ENCODE measurements at places on chromosomes 6 and 20.

GRCh38 chr20:47141941-47142773 is 214.3 kb downstream of the ZMYND8 start:
- no peak for DNase-seq

- DNase-seq = no peak
Measured at GRCh38 chr20:50721881-50722281, 9.5 kb upstream of the PARD6B start.

DNA sequence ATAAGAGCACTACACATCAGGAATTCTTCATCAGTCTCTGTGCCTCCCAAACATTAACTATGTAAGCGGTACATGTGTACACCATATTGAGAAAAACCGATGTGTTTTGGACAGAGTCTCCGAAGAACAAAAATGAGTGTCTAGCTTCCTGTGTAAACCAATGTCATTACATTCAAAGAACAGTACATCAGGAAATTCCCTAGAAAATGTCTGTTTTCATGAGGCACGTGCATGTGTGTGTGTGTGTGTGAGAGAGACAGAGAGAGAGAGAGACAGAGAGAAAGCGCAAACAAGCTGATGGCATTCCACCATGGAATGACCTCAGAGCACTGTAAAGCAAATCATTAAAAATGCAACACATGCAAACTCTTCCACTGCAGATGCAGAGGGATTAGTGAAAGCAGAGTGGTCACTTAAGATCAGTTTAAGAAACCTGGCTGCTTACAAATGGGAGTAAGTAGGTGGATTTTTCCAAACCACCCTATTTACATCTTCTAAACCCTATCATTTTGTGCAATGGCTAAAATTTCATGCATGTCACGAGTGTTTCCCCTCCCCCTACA is 133.9 kb downstream of the HIVEP2 start:
- DNase-seq = no peak

DNA sequence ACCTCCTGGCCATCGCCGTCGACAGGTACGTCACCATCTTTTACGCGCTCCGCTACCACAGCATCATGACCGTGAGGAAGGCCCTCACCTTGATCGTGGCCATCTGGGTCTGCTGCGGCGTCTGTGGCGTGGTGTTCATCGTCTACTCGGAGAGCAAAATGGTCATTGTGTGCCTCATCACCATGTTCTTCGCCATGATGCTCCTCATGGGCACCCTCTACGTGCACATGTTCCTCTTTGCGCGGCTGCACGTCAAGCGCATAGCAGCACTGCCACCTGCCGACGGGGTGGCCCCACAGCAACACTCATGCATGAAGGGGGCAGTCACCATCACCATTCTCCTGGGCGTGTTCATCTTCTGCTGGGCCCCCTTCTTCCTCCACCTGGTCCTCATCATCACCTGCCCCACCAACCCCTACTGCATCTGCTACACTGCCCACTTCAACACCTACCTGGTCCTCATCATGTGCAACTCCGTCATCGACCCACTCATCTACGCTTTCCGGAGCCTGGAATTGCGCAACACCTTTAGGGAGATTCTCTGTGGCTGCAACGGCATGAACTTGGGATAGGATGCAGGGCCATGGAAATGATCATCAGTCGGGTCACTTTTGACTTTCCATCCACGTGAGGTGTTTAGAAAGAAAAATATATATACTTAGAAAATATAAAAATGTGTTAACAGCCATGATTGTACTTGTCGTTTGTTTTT is 868 bp downstream of the MC3R start:
- DNase-seq = no peak

DNA sequence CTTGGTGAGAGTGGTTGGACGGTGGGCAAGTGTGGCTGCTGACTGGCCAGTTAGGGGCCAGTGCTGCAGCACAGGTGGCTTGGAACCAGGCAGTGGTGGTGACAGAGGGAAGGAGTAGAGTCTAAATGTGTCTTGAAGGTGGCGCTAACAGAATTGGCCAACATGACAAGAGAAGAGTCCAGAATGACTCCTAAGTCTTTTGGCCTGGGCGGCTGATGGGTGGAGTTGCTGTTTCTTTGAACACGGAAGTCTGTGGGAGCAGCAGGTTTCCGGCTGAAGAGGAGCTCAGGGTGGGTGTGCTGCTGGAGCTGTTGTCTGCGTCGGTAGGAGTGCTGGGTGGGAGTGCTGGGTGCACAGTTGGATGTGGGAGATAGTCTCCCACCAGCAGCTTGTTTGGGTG is 10.1 kb downstream of the LSM14B start:
- no peak for DNase-seq

DNA sequence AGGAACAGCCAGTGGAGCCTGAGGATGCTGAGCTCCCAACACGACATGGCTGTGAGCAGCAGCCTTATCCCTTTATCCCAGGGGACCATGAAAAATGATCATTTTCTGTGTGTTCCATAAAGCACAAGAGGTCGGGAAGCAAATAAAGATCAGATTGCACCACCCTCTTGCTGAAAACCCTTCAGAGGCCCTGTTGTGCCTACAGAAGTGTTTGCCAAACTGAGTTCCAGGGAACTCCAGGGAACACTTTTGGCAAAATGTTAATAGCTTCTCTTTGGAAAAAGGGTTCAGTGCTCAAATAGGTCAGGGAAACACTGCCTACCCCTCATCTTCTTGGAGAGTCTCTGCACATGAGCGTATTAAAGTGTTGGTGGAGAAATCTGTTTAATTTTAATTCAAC is 24.4 kb downstream of the ARMC2 start:
- no peak for DNase-seq

GRCh38 chr20:39632176-39632575 is 670.0 kb downstream of the DHX35 start:
- no peak for DNase-seq

GRCh38 chr20:22402550-22402949 is 181.8 kb downstream of the FOXA2 start:
- DNase-seq = no peak

GRCh38 chr6:125700581-125701353 is 48.7 kb upstream of the HEY2 start:
- DNase-seq = no peak

DNA sequence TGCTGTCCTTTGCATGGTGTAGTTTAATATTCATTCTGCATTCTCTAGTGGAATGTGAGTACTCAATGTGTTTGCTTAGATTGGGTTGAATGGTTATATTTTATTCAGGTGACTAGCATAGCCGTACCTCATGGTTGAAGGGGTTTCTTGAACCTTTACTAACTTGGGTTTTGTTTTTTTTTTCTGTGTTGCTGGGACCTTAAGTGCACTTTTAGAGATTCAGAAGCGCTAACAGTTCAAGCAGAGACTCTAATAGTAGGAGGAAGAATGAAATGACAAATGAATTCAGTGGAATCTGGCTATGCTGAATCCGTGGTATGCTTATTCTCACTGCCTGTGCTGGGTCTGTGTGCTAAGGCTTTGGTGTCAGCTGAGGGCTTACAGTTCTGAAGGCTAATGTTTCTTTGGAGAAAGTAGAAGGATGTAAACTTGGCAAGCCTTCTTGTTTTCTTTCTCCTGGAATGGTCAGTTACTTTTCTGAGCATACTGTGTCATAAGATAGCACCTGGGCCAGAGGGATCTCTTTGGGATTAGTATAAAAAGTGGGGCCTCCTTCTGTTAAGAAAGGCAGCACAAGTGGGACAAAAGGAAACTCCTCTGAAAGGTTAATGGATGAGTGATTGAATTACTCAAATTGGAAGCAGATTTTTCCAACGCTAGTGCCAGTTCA is 28.7 kb downstream of the RNF144B start:
- no peak for DNase-seq

DNA sequence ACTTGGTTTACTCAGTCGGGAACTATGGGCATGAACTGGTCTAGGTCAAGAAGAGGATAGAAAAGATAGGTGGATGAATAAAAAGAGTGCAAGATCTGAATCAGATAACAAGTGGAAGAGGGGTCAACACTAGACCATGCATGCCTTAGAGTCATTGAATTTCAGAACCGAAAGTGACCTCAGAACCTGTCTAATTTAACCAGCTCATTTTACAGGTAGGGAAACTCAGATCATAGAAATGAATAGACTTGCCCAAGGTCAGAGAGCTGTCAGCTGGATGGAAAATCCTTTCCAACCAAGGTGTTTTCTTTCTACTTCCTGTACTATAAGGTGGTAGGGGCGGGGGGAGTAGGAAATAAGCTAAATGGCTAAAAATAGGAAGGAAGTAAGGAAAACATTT is 121.4 kb upstream of the ADGRF1 start:
- DNase-seq = no peak

DNA sequence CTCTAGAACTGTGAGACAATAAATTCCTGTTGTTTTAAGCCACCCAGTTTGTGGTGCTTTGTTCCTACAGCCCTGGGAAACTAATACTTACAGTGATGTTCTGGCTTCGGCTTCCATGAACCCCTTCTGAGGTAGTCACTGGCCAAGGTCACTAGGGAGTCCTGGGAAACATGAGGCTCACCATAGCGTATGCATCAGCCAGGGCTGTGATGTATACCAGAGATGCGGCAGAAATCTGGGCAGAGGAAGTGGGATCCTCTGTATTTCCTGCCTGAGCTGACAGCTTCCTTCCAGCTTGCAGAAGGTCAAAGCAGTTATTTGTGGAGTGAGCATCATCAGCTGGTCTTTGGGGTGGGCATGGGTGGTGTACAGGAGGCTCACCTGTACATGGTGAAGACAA is 27.9 kb downstream of the KAT14 start:
- no peak for DNase-seq

DNA sequence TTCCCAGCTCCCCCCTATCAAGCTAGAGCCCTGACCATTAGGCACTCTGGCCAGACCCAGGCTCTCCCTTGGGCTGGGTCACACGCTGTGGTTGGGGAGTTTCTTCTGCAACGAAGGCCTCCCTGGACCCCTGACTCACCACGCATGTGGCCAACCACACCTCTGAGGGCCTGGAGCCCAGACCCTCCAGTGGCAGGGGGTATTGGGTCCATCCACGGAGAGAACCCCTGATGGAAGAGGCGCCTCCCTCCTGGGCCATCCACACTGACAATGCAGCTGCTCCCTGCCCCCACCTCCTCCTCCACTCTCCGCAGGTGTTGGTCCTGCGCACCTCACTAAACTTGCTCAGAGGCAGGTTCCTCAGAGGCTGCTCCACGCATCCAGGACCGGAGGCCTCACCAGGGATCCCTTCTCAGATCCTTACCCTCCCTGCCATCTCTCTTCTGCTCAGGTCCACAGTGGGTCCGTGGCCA is 125.4 kb downstream of the RNASET2 start:
- DNase-seq = no peak

GRCh38 chr6:40369891-40370290 is 217.3 kb downstream of the LRFN2 start:
- DNase-seq = no peak

DNA sequence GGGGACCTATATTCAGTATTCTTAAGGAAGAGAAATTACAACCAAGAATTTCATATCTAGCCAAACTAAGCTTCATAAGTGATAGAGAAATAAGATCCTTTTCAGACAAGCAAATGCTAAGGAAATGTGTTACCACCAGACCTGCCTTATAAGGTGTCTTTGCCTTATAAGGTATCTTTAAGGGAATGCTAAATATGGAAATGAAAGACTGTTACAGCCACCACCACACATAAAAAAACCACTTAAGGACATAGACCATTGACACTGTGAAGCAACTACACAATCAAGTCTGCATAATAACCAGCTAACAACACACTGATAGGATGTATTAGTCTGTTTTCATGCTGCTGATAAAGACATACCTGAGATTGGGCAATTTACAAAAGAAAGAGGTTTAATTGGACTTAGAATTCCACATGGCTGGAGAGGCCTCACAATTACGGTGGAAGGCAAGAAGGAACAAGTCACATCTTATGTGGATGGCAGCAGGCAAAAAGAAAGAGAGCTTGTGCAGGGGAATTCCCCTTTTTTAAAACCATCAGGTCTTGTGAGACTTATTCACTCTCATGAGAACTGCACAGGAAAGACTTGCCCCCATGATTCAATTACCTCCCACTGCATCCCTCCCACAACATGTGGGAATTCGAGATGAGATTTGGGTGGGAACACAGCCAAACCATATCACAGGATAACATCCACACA is 119.2 kb upstream of the LAMA2 start:
- no peak for DNase-seq

- no peak for DNase-seq
Measured at GRCh38 chr6:158322724-158323560, 10.7 kb downstream of the TULP4 start.

- no peak for DNase-seq
Measured at GRCh38 chr6:10838794-10839333, 525 bp upstream of the MAK start.

- DNase-seq = no peak
Measured at GRCh38 chr6:80438772-80439171, 332.3 kb downstream of the BCKDHB start.

DNA sequence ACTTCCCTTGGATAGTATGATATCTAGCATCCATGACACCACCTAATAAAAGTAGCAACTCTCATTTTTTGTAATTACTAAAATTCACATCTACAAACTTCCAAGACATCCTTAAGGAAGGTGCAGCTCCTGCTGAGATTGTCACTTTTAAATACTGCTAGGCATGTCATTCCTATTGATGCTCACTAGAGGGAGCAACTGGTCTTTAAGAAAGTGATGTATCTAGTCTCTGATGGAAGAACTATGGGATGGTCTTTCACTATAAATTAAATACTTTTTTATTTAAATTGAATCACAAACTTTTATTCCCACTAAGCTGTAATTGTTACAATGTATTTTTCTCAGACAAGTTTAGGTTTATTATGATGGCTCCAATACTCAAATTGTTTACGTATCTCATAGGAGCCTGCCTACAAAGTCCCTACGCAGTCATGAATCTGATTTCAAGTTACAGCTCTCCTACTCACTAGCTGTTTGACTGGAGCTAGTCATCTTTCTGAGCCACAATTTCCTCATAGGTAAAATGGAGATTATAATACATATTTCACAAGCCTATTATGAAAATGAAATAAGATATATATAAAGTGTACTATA is 8.1 kb upstream of the TSPYL1 start:
- DNase-seq = no peak

- no peak for DNase-seq
Measured at GRCh38 chr6:7042056-7042653, 65.6 kb upstream of the RREB1 start.

GRCh38 chr20:2086177-2086979 is 15.2 kb upstream of the STK35 start:
- no peak for DNase-seq

DNA sequence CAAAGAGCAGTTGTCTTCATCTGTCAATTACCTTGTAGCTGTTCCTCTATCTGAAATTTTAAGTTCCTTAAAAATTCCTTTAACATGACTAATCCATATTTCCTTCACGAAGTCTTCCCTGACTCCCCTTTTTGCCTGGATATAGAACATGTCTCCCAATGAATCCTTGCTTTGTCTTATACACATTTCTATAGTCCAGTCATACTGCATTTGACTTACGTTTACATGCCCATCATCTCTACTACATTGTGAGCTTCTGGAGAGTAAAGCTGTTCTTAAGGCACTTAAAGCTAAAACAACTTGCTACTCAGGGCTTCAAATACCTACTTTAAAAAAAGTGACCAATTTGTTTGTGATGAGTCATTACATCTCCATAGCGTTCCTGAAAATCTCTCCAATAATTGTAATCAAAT is 4.9 kb downstream of the REV3L start:
- DNase-seq = no peak

GRCh38 chr20:4216142-4216735 is 200.9 kb upstream of the RNF24 start:
- no peak for DNase-seq
